ENCODE measurements at places on chromosomes 4 and X.

DNA sequence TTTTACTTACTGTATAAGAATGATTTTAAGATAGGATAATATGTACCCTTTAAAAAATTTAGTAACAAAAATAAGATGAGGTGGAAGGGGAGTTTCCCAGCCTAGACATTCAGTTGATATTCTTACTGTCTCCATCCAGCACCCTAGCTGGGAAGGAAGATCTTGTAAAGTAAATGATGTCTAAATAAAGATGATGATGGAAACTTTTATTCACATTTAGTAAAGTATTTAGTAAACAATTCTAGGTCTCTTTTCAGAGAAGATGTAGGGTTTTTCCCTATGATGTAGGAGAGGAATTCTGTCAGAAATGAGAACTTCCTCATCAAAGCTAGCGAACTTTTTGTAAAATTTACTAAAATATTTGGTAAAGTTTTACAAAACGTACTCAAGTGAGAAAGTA, 136.8 kb downstream of the RAPGEF2 start:
- no peak for DNase-seq

- DNase-seq = no peak
These were observed 15.8 kb downstream of the TBC1D14 start for GRCh38 chr4:6925357-6925836.

DNA sequence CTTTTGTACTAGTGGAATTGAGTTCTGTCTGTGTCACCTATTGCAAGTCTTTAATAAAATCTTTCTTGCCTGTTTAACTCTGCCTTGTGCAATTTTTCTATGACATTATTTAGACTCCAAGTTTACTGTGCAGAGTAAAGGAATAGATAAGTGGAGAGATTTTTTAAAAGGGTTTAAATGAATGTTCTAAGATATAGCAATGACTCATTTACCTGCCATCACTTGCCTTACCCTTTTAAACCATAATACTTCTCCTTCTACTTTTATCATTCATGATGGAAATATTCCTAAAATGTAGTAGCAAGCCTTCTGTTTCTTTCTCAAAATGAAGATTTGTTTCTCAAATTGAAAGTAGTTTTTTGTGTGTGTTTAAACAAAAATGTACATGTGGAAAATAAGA, 782.8 kb upstream of the MAGEB2 start:
- no peak for DNase-seq

GRCh38 chr4:121213940-121214339, 49.8 kb upstream of the TNIP3 start:
- DNase-seq = no peak

DNA sequence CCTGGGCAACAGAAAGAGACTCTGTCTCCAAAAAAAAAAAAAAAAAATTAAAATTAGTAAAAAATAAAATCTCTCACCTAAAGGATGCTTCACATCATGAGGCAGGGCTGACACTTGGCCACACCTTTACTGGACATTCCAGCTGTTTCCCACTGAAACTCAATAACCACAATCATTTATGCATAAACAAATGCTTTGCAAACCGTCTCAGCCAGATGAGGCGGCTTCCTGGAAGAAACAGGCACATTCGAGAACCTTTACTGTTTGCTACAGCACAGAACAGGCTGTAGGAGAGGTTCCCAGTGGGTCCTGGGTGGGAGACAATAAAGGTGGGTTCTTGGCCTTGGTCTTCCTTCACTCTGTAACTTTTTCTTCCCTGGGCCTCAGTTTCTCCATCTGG, 10.9 kb upstream of the TBC1D14 start:
- DNase-seq = no peak

- DNase-seq = no peak
These were observed 210.7 kb upstream of the IGFBP7 start for GRCh38 chr4:57320849-57321248.

DNA sequence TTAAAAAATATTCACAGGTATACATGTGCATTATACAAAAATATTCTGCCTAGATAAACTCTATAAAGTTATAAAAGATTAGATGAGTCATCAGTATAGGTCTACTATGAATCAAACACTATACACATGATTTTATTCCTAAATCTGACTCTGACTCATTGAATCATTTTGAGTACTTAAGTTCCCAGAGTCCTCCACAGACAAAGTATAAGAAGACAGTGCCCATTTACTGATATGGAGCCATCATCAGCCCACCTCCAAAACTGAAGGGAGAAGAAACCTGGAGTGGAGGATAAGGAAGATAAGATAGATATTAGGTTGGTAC, 28.7 kb upstream of the ANTXR2 start:
- DNase-seq = no peak

- DNase-seq = no peak
These were observed 399.5 kb downstream of the NKX6-1 start for GRCh38 chr4:84099599-84099998.

DNA sequence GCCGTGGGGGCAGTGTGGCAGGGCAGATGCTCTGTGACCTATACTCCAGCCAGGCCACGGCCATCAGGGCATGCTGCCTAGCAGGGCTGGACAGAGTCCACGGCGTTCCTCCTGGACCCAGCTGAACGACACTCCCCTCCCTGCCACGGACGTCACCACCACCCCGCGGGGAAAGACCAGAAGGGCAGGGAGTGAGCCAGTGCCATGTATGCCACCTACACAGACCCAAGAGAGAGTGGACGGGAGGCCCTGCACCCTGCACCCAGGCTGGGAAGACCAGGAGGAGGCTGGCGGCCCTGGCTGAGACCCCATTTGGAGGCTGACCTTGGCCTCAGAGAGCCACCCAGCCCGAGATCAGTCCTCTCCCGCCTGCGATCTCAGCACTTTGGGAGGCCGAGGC, 101.9 kb downstream of the FAM53A start:
- no peak for DNase-seq

DNA sequence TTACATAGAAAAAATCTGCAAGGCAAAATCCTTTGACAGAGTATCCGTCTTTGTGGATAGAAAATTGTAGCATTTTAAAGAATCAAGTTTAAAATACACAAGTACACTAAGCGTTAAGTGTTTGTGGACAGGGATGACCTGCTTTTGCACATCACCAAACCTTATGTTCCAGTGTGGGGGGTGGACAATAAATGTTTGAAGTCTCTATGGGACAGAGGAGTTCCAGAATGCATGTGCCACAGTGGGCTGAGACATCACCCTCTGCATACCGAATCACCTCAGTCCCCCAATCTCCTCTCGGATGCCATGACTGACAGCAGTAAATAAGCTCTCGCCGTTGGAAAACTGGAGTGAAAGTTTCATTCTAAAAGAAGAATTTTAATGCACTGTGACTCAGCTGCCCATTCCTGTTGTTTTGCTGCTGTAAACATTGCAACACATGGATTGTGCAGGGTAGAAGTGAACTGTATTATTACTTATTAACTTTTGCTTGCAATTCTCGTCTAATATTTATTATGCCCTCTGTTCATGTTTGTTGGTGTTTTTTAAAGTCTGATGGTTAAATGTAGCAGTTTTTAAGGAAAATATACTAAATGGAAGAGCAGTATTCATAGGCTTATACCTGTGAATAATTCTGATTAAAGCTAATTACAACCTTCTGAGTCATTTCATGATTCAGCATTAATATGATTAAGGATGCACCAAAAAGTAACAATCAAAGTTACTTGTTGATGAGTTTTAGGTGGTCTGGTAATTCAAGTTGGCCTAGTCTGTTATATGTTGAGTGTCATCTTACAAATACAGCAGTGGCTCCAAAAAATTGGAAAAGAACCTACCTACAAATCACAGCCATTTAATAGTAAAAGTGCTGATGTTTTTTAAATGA, 24.0 kb downstream of the CDKN2AIP start:
- DNase-seq = no peak

DNA sequence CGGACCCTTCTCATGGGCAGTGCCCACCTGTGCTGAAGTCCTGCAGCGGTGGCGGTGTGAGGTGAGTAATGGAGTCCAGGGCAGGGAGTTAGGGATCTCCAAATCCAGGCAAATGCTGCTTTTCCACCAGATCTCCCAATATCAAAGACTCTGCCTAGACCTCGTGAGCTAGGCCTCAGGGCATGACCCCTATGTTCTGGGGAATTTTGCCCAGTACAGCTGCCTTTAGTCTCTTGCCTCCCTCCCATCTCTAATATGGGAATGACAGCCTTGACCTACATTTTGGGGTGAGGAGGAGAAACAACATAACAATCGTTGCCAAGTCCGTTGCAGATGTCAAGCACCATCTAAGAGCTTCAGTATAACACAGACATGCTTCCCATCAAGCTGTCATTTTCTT, 7.3 kb downstream of the PAK3 start:
- no peak for DNase-seq

GRCh38 chr4:79013756-79014155, 74.5 kb upstream of the PAQR3 start:
- DNase-seq = no peak

- no peak for DNase-seq
These were observed 99.0 kb downstream of the DHRSX start for GRCh38 chrX:2401590-2402360.

- DNase-seq = no peak
These were observed 58.2 kb downstream of the RAB40AL start for GRCh38 chrX:102995316-102995715.

DNA sequence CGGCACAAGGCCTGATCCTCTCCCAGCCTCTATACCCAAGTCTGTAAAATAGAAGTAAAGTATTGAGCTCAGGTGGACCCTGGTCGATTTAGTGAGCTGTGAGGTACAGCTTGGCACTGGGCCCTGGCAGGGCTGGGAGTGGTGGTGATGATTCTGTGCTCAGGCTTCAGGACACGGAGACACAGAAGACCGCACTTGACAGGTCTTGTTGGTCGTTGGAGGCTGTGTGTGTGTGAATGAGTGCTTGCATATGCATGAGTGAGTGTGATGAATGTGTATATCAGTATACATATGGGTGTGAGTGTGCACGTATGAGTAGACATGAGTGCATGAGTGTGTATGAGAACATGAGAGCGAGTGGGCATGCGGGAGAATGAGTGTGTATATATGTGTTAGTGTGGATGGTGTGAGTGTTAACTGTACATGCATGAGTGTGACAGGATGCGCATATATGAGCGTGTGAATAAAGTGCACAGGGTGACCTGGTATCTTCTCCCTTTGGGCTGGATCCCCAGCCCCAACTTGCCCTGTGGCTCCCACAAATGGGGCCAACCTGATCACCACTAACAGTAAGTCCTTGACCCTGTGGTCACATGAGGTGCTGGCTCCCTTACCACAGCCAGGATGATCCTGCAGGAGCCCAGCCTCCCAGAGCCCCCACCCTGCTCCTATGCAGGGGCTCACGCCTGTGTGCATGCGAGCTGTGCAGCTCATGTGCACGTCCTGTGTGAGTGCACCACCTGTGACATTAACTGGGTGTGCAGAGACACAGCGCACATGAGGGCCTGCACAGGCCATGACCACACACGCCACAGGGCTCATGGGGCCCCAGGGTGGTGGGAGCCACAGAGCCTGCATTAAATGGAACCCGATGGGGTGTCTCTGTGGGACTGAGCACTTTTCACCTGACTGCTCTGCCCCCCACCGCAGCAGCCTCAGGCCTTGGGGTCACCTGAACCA, 20.8 kb downstream of the SH3BP2 start:
- DNase-seq = no peak

DNA sequence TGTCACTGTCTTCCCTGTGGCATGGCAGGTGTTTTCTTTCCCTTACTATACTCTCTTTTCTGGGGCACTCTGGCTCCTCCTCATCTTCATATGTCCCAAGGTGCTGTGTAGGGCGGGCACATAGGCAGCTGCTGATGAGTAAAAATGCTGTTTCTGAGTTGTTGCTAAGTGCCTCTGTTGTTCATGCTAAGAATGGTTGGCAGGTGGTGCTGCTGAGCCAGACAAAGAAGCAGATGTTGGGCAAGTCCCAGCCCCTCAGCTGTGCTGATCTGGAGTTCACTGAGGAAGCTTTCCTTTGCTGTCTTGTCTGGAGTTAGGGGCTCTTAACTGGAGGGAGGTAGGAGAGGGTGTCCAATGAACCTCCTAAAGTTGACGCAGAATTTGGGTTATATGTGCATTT, 40.6 kb downstream of the HADH start:
- DNase-seq = peak; percentile 61

GRCh38 chrX:148865277-148866210, 365.1 kb downstream of the AFF2 start:
- no peak for DNase-seq

DNA sequence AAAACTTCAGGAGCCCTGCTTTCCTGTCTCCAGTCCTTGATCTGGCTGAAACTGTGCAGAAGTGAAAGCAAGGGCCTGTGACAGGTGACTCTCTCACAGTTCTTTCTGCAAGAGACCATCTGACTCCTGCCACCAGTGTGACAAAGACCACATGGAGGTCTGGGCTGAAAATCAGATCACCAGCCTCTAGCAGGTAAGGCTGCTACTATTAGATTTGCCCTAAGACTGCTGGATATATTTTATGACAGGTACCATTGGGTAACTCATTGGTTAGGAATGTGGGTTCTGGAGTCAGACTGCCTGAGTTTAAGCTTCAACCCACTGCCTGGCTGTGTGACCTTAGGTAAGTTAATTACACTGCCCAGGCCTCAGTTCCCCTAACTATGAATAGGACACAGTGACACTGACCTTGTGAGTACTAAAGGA, 163.3 kb upstream of the SLC7A11 start:
- no peak for DNase-seq

DNA sequence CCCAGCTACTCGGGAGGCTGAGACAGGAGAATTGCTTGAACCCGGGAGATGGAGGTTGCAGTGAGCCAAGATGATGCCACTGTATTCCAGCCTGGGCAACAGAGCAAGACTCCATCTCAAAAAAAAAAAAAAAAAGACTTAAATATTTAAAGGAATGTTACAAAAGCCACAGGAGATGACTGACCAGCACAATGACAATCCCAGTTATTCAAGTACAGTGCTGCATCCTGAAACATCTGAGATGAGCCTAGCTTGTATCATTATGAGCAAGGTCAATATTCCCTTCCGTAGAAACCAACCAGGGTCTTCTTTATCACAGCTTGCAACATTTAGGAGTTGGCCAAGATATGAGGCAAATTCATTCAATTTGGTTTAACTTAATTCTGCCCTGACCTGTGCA, 38.6 kb downstream of the LNX1 start:
- no peak for DNase-seq

GRCh38 chr4:146462251-146462650, 59.5 kb downstream of the SLC10A7 start:
- DNase-seq = no peak
